ENCODE measurements at places on chromosomes 1 and 21.

GRCh38 chr1:101993710-101994109 is 3.0 kb downstream of the OLFM3 start:
- no peak for DNase-seq

GRCh38 chr1:18560692-18561091 is 70.0 kb upstream of the PAX7 start:
- DNase-seq = no peak

DNA sequence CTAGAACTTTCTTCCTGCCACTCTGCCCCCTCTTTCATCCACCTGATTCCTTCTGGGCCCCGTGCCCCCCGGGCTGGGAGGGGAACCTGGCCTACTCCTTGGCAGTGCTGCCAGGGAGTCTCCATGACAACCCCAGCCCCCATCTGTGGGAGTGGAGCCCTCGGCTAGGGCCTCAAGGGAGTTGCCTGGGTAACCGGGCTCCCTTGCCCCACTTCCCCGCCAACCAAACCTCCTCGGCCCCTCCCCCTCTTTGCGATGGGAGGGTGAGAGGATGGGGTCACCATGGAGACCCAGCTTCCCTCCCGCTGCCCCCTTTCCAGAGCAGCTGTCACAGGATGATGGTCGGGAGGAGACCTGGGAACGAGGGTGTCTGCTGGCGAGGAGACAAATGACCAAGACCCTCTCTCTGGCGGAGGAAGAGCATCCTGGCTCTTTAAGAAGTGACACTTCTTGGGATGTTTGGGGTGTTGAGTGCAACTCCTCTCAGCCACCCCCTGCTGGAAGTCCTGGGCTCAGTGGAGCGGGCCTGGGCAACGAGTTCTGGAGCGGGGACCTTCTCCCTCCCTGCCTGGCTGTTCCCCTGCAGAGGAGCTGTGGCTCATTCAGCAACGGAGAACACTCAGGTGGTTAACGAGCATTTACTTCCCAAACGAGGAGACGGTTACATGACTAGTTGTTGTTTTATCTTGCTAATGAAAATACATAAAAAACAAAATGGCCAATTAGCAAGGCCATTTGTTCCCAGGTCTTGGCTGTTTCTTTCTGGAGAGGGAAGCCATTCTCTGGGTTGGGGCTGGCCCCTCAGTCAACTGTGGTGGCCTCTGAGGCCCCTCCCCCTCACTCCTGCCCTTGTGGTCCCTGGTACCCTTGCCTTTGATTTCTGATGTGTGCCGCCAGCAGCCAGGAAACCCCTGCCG is 82.8 kb downstream of the UBIAD1 start:
- DNase-seq = no peak

DNA sequence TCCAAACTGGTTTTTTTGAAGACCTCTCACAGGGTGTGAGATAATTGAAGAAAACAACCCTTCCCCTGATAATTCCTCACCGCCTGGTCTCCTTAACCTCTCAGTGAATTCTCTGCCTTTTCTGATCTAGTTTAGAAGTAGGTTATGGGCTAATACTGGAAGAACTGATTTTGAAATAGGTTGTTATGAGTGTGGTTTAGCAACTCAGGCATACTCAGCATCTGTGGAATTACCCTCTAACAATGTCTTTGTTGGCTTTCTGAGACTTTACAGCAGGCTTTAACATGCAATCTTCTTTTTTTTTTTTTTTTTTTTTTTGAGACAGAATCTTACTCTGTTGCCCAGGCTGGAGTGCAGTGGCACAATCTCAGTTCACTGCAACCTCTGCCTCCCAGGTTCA is 10.3 kb upstream of the PLD5 start:
- no peak for DNase-seq

GRCh38 chr21:26471099-26471471 is 102.0 kb downstream of the CYYR1 start:
- no peak for DNase-seq

DNA sequence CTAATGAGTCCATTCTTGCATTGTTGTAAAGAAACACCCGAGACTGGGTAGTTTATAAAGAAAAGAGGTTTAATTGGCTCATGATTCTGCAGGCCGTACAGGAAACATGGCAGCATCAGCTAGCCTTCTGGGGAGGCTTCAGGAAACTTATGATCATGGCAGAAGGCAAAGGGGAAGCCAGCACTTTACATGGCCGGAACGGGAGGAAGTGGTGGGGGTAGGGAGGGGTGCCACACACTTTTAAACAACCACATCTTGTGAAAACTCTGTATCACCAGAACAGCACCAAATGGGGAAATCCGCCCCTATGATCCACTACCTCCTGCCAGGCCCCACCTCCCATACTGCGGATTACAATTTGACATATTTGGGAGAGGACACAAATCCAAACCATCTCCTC is 43.9 kb downstream of the NOS1AP start:
- no peak for DNase-seq

- DNase-seq = no peak
Measured at GRCh38 chr1:12453400-12454343, 164.3 kb downstream of the DHRS3 start.

GRCh38 chr1:2585318-2586092 is 1.1 kb upstream of the PRXL2B start:
- DNase-seq = peak; percentile 82

DNA sequence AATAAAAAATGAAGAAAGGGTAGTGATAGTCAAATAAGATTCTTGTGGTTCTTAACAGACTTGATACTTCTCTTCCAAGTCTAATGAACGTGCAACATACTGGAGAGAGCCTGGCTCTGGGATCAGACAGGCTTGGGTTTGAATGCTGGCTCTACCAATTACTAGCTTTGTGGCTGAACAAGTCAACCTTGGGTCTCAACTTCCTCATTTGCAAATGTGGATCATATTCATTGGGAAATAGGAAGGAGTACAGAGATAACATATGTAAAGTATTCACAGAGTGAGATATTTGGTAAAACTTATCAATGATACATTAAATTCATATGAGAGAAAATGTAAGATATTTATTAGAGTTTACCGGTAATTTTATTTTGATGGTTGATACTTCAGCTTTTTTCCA is 2.0 kb downstream of the EDEM3 start:
- DNase-seq = no peak

- DNase-seq = peak; percentile 86
Measured at GRCh38 chr1:38852780-38853179, 6.8 kb downstream of the RRAGC start.

GRCh38 chr1:9787702-9788101 is 36.1 kb downstream of the CLSTN1 start:
- DNase-seq = peak; percentile 85

DNA sequence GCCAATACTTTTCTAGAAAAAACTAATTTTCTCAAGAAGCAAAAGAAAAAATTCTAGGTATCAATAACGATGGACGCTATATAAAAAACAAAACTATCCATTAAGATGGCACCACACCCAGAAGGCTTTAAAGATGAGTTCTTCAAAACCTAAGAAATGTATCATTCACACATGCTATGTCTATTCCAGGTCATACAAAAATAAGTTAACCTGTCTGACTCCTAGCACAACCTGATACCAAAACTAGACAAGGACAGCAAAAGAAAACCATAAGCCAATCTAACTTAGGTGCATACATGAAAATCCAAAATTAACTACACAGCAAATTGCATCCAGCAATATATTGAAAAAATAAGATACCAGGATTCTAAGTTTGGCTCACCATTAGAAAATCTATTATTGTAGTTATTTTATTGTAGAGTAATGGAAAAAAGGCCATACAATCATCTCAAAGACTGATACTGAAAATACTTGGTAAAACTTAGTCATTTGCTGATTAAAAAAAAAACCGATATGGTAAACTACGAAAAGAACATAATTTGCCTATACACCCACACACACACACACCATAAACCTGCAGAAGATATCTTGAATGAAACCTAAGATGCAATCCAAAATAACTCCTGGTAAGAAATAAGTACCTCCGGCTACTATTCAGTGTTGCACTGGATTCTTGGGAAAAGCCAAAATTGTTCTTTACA is 55.0 kb downstream of the TRAF5 start:
- peak; percentile 28 for DNase-seq

DNA sequence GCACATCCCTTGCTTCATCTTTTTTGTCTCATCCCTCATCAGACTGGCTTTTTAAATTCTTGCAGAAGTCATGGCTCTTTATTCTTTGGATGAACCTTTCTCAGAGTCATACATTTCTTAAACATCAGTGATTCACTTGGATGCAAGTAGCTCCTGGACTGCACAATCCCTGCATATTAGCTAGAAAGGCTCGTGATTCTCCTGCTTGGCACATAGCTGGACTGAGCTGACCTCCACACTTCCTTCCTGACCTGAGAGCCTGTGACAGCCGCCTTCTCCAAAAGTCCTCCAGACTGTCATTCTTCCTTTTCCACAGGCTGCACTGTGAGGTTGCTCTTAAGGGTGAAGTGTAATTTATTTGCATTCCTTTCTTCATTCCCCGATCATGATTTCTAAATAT is 109.4 kb downstream of the RGL1 start:
- DNase-seq = no peak

DNA sequence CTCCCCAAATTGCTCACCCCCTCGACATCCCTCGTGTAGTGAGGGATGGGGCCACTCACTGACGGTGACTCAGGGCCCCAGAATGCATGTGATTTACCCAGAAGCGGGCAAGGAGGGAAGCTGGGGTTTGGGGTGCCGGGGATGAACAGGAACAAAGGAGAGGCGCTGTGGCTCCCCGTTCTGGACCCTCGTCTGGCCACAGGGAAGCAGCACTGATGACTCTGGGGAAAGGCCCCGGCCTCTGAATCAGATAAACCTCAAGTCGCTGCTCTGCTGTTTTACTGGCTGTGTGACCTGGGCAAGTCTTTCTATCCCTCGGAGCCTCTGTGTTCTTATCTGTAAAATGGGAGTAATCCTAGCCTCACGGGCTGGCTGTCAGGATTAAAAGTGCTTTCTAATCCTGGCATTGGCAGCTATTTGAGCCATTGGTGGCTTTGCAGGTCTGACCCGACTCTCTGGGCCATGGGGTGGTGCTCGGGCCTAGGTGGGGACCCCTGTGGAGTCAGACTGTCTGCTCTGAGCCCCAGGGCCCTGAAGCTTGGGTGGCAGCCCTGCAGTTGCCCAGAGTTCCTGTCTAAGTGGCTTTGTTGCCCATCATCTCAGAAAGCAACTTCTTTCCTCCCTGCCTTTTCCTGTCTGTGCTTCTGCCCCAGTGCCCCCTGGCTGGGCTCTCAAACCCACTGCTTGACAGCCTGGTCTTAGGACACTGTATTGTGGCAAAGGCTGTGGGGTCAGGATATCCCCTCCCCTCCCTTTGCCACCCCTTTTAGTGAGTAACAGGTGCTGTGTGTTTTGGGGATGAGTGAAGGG is 5.5 kb downstream of the TNFRSF1B start:
- peak; percentile 53 for DNase-seq

DNA sequence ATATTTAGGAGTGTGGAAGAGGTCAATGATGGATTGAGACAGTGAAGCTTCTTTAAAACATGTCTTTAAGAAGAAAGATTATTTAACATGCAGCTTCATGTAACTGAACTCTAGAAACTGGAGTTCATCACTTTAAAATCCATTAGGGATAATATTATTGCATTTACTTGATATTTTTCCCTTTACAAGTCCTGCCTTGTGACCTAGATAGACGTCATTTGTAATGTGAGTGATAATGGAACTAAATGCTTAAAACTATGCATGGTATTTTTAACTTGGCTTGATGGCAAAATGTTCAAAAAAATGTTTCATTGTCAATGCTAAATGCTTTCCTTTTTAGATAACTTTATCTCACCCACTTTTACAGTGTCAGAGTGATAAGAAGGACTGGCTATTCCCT is 723.7 kb downstream of the RWDD3 start:
- DNase-seq = no peak

GRCh38 chr1:183278739-183279591 is 92.9 kb downstream of the LAMC2 start:
- DNase-seq = no peak

- no peak for DNase-seq
Measured at GRCh38 chr21:36461918-36462486, 17.9 kb downstream of the CLDN14 start.

DNA sequence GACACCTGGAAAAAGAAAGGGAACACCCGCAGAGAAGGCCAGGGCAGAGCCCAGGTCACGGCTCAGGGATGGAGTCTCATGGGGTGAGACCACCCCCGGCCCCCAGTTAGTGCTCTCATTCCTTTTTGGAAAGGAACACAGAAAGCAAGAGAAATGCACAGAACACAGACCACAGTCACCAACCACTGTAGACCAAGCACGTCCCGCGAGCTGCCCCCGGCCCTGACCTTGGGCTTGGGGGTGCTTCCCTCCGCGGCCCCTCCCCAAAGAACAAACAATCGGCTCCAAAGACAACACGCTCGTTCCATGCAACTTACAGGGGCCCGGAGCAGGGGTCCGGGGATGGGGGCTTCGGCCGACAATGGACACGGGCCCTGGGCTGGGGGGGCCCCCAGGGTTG is 12.8 kb downstream of the CELF3 start:
- DNase-seq = no peak

DNA sequence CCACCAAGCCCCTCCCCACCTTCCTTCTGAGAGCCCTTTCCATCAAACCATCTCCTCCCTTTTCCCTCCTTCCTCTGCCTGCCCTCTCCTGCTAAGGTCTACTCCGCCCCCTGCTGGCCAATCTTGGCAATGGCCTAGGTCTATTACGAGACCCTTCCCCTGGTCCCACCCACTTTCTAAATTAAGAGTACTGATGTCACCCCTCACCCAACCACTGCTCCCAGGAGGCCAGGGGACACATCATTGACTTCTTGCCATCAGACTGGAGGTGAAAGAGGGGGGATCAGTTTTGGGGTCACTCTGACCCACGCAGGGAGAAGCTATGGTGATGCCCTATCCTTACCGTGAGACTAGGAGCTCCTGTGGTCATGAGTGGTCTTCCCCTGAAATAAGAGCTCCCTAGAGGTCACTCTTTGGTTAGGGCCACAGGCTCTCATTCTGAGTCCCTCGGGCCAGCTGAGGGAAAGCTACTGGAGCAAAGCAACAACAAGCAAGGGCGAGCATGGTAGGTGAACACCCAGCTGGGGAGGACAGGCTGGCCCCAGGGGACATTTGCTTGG is 34.6 kb upstream of the S100A7 start:
- peak; percentile 81 for DNase-seq

DNA sequence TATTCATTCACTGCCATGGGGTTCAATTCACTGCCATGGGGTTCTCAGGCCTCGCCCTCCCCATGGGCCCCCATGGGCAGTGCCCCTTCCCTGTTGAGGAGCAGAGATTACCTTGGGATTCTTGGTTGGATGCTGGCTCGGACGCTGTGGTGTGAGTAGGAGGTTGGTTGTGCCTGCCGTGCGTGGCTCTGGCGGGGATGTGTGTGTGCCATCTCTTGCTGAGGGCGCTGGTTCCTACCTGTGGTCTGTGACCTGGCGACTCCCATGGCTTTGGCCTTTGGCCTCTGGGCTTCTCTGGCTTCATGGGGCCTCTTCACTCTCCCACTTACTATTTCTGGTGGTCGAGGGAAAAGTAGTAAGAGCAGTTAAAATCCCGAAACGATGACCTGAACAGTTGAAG is 42.1 kb downstream of the PCNT start:
- no peak for DNase-seq

GRCh38 chr1:179794669-179795068 is 51.6 kb downstream of the FAM163A start:
- DNase-seq = no peak

GRCh38 chr1:208209286-208209685 is 34.9 kb downstream of the PLXNA2 start:
- no peak for DNase-seq

- no peak for DNase-seq
Measured at GRCh38 chr1:246005067-246005466, 502.0 kb downstream of the SMYD3 start.

- DNase-seq = peak; percentile 77
Measured at GRCh38 chr1:19240673-19241538, 10.4 kb downstream of the EMC1 start.
